Nasal cavity respiratory epithelium epithelial cell of viscerocranial mucosa (primary cell): ENCODE measurements at places on chromosomes 7 and 10. TPM values are rescaled to one million over a fixed set of nuclear protein-coding genes. Genes with fewer than 3 reads are reported as not detected.

The SHH gene
- under 0.01 and 0.07 TPM in 2 replicates for total RNA-seq

The NRP1 gene
- total RNA-seq: 15.0 and 66.1 TPM in 2 replicates

The LARP4B gene
- total RNA-seq: 39.6 and 61.6 TPM in 2 replicates

The C1QL3 gene
- total RNA-seq: not detected in 2 replicates

The NPSR1 gene
- not detected in 2 replicates for total RNA-seq

The HOXA7 gene
- not detected in 2 replicates for total RNA-seq

The ATP6V1F gene
- total RNA-seq: 130 and 144 TPM in 2 replicates

The BAZ1B gene
- total RNA-seq: 72.1 and 93.0 TPM in 2 replicates

The PROSER2 gene
- total RNA-seq: 24.3 and 26.6 TPM in 2 replicates

The GRK5 gene
- total RNA-seq: 3.1 and 4.9 TPM in 2 replicates

The SPOCK2 gene
- 0.21 and 0.34 TPM in 2 replicates for total RNA-seq

The ENO4 gene
- total RNA-seq: not detected in 2 replicates

The TFEC gene
- total RNA-seq: under 0.01 and 0.07 TPM in 2 replicates

The STYXL1 gene
- 53.7 and 81.3 TPM in 2 replicates for total RNA-seq

The OR13A1 gene
- 0.07 TPM in 1 of 2 replicates, not detected in the other for total RNA-seq

The ETV1 gene
- 0.14 and 0.68 TPM in 2 replicates for total RNA-seq

The SPDYE2 gene
- not detected in 2 replicates for total RNA-seq

The NFE2L3 gene
- total RNA-seq: 7.9 and 35.0 TPM in 2 replicates
